Fibroblast of upper back skin (primary cell): ENCODE measurements at places on chromosomes 7 and 10.
A peak's percentile ranks its signal among the peaks of the same experiment; 100 is the strongest.

DNA sequence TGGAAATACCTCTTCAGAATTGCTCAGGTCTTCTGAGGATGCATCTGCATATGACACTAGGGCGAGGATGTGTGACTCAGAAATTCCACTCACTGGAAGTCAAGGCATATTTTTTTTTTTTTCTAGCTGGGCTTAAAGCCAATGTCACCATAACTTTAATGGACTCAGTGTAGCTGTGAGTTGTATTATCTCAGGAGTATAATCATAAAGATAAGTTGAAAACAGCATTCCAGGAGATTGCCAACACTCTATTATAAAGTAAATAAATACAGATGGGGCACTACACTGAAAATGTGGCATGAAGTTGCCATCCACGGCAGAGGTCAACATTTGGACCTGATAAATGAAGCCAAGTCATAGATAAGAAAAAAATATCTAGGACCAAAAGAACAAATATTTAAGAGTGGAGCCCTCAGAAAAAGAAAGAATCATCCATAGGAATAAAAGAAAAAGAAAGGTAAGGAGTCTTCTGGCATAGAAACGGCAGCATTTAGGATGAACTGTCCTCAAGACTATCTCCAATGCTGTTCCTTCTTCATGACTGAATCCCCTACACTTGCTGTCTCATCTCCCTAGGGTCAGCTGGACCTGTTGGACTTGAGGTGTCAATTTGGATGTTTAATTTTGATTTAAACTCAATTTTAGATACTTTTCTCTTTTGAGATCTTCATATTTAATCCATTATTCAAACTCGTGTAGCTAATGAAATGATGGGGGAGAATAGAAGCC is 72.9 kb upstream of the CAV2 start:
- peak; percentile 85 for DNase-seq

DNA sequence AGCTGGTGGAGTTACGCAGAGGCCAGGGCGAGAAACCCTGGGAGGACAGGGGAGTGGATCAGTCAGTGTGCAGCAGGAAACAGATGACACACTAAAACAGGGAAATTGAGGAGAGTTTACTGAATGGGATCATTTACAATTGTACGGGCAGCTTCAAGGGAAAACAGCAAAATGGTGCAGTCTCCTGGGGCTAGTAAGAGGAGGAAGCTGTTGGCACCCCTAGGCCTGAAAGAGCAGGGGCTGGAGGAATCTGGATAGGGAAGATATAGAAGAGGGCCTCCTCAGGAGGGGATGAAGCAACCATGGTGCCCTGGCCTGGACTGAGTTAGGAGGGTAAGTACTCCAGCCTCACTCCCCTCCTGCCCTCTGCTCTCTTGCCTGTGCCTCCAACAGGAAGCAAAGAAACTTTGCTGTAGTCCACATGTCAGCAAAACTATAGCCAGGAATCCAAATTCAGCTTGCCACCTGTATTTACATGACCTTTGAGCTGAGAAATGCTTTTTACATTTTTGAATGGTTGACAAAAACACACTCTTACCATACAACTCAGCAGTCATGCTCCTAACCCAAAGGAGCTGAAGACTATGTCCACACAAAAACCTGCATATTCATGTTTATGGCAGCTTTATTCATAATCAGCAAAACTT is 52.3 kb upstream of the OPN4 start:
- DNase-seq, result no peak

- DNase-seq, result peak; percentile 19
Observed at GRCh38 chr10:105837951-105838350, 1196.9 kb downstream of the SORCS3 start.

- DNase-seq, result no peak
Observed at GRCh38 chr7:20535541-20535940, 79.9 kb upstream of the ABCB5 start.

GRCh38 chr7:130901209-130901783 is 167.3 kb upstream of the KLF14 start:
- peak; percentile 87 for DNase-seq

DNA sequence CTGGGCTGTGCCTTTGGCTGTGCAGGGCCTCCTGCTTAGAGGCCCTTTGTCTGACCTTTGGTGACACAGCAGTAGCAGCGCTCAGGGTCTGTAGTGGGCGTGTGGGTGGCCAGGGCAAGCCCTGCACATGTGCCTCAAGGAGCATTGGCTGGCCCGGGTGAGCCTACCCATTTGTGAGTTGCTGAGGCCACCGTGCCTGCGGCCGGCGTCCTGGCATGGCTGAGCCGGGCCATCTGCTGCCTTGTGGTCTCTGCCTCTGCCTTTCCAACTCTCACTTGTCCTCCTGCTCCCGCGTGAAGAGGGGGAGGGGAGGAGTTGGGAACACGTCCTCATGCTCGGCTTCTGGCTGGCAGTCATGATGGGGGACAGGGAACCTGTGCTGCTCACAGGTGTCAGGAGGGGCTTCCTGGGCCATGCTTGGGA is 9.2 kb upstream of the ORAI2 start:
- no peak for DNase-seq
